ENCODE measurements at places on chromosomes 12 and 14. TPM values are rescaled to one million over a fixed set of nuclear protein-coding genes. Genes with fewer than 3 reads are reported as not detected.

GRCh38 chr12:67068204-67068731, 200.9 kb upstream of the CAND1 start:
- no peak for DNase-seq

DNA sequence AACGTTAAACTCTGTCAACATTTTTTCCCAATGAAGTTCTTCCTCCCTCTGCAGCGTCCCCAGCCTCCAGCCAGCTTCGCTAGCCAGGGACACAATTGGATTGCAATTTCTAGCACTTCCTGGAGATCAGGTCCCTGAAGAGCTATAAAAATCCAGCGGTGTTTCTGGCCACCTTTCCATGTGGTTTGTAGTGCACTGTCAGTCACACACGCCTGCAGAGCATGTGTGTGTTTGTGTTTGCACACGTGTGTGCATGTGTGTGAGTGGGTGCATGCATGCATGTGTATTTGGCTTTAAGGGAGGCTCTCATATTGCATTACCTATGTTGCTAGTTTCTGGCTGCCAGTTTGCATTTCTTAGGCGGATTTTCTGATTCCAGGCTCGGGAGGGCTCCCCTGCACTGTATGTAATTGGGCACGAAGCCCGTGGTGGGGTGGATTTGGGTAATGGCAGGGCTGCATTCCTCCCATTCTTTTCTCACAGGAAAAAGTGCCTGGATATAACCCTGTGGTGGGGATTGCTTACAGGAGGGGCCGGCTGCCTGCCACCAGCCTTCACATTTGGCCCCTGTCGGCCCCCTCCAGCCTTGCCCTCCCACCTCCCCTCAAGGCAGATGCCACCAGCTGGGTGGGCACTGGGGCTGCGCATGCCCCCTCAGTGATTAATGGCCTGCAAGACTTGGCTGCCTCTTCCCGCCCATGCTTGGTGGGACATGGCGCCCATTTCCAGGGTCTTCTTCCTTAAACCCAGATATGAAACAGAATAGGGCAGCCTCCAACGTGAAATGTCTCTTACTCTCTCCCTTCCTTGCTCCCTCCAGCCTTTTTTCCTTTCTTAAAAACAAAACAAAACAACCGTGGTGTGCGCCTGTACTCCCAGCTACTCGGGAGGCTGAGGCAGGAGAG, 74.0 kb downstream of the TSPAN9 start:
- DNase-seq = no peak
- peaks cover 24% of the 10 kb centered on the region for H3K4me1 ChIP-seq
- H3K27ac ChIP-seq = peak overlapping the region; percentile 85
- H3K36me3 ChIP-seq = no peaks in the 10 kb centered on the region
- H3K27me3 ChIP-seq = no peaks in the 10 kb centered on the region

DNA sequence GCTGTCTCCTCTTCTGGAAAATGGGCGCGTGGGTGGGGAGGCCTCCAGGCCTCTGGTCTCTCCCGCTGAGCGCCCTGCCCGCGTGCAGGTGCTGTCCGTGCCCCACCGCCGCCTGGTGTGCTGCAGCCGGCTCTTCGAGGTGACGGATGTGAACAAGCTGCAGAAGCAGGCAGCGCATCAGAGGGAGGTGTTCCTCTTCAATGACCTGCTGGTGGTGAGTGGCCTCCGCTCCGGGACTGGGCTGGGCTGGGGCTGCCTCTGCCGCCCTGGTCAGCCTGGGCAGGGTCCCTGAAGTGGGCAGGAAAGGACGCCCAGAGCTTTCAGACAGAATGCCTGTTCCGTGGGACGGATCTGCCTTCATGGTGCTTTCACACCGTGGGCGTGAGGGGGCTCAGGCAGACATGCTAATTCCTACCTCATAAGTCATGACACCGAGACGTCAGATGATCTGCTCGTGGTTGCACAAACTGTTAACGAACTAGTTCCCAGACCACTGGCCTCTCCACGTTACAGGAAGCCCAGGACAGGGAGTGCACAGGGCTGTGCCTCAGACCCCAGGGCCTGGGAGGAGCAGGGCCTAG, 50.5 kb downstream of the SLC6A12 start:
- H3K36me3 ChIP-seq = no peaks in the 10 kb centered on the region
- peaks cover 4% of the 10 kb centered on the region for H3K27me3 ChIP-seq
- H3K4me1 ChIP-seq = no peaks in the 10 kb centered on the region
- no peak overlapping the region for H3K4me3 ChIP-seq

DNA sequence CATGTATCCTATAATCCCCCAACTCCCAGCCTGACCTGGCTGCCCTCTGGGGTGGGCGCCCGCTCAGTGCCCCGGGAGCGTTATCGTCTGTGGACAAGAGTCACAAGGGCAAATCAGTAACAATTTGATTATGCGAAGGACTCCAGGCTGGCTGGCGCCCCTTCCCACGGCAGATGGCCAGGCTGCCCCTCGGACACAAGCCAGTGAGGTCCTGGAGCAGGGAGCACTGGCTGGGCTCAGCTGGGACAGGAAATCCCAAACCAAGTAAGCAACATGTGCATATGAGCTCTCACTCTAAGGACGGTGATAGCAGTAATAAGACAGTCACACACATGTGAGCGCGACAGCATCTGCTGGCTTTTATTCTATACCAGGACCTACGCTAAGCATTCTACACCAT, 59.3 kb upstream of the FAM222A start:
- H3K36me3 ChIP-seq = no peaks in the 10 kb centered on the region
- H3K27ac ChIP-seq = no peak overlapping the region
- DNase-seq = no peak
- H3K4me1 ChIP-seq = no peaks in the 10 kb centered on the region

DNA sequence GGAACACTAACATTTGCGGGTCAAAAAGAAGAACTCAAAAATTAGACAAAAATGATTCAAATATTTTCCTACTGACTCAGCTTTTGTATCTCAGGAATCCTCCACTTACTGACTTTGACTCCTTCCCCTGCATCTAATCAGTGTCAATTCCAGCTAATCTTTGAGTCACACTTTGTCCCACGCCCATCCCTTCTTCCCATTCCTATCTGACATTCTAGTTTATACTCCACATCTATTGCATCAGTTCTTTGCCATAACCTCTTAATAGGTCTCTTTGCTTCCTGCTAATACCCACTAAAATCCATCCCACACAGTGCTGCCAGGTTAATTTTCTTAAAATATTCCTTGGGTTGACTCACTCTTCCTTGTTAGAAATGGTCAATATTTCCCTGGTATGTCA, 19.1 kb downstream of the BBS10 start:
- H3K36me3 ChIP-seq = no peaks in the 10 kb centered on the region
- H3K27ac ChIP-seq = no peak overlapping the region
- no peak overlapping the region for H3K4me3 ChIP-seq
- H3K27me3 ChIP-seq = no peaks in the 10 kb centered on the region
- no peak for DNase-seq

GRCh38 chr14:69775012-69775411, 8.1 kb downstream of the SRSF5 start:
- H3K27ac ChIP-seq = no peak overlapping the region
- H3K4me3 ChIP-seq = no peak overlapping the region
- peaks cover 4% of the 10 kb centered on the region for H3K4me1 ChIP-seq
- no peak for DNase-seq

SRRM4 gene
- total RNA-seq = not detected

IAPP gene
- total RNA-seq = not detected

OTOGL gene
- total RNA-seq = not detected

BMP4 gene
- total RNA-seq = 33.1 TPM

GPD1 gene
- total RNA-seq = 12.2 TPM

PLA2G1B gene
- total RNA-seq = not detected

NPFF gene
- 2.8 TPM for total RNA-seq

WASHC4 gene
- total RNA-seq = 22.8 TPM

Data from ascending aorta (tissue), 2 donors.